ENCODE measurements at places on chromosomes 7 and 10.

GRCh38 chr7:11831156-11831735 lies 752 bp downstream of the THSD7A start:
- no peak for DNase-seq

GRCh38 chr7:125491137-125491536 lies 561.5 kb upstream of the POT1 start:
- no peak for DNase-seq

DNA sequence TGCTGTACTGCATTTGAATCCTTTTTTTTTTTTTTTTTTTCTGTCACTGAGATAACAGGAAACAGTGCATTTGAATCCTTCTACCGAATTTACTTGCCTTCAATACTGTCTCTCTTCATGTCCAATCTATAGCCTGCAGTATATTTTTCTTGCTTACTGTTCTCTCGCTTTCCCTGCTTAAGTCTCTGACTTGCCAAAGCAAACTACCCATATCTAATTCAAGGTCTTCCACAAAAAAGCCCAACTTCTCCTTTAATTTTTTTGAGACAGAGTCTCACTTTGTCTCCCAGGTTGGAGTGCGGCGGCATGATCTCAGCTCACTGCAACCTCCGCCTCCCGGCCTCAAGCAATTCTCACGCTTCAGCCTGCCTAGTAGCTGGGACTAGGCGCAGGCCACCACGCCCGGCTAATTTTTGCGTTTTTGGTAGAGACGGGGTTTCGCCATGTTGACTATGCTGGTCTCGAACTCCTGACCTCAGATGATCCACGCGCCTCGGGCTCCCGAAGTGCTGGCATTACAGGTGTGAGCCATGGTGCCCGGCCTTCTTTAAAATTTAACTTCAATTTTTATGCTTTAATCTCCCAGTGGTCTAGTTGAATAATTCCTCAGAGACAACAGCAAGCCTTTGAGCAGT lies 882 bp downstream of the PDCD11 start:
- DNase-seq = no peak

- DNase-seq = no peak
These were observed 478.6 kb downstream of the PLXNA4 start for GRCh38 chr7:132097550-132098134.

- no peak for DNase-seq
These were observed 72.7 kb upstream of the PRKG1 start for GRCh38 chr10:51001587-51001986.

- DNase-seq = no peak
These were observed 55.9 kb downstream of the PNLIPRP2 start for GRCh38 chr10:116676633-116677032.

DNA sequence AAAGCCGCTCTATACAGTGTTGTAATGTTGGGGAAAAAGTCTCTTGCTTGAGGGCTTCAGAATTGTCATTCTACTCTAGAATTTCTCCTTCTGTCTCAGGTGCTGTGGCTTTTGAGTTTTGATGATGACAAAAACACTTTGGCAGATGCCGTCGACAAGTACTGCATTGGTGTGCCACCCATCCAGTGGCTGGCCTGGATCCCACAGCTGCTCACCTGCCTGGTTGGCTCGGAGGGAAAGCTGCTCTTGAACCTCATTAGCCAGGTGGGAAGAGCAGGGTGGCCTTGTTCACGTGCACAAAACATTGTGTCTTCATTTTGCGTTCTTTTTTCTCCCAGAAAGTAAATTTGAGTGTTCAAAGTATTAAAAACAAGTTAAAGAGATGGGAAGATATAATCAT lies 112.0 kb downstream of the TRRAP start:
- DNase-seq = no peak

DNA sequence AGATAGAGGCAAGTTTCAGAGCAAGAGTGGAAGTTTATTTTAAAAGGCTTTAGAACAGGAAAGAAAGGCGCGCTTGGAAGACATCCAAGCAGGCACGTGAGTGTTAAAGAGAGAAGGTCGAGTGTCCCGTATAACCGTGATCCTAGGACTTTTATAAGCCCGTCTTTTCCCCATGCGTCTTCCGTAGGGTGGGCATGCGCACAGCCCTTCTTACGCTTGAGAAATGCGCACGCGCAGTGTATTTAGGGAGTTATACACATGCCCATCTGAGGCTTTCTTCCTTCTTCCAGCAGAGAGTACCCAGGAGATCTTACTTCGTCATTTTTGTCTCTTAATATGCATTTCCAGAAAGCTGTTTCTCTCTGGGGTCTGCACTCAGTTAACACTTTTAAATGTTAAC lies 52.4 kb downstream of the CALD1 start:
- DNase-seq = no peak

- no peak for DNase-seq
These were observed 71.3 kb downstream of the PFKFB3 start for GRCh38 chr10:6274040-6274439.

GRCh38 chr7:74362266-74362665 lies 73.1 kb downstream of the CLIP2 start:
- no peak for DNase-seq

DNA sequence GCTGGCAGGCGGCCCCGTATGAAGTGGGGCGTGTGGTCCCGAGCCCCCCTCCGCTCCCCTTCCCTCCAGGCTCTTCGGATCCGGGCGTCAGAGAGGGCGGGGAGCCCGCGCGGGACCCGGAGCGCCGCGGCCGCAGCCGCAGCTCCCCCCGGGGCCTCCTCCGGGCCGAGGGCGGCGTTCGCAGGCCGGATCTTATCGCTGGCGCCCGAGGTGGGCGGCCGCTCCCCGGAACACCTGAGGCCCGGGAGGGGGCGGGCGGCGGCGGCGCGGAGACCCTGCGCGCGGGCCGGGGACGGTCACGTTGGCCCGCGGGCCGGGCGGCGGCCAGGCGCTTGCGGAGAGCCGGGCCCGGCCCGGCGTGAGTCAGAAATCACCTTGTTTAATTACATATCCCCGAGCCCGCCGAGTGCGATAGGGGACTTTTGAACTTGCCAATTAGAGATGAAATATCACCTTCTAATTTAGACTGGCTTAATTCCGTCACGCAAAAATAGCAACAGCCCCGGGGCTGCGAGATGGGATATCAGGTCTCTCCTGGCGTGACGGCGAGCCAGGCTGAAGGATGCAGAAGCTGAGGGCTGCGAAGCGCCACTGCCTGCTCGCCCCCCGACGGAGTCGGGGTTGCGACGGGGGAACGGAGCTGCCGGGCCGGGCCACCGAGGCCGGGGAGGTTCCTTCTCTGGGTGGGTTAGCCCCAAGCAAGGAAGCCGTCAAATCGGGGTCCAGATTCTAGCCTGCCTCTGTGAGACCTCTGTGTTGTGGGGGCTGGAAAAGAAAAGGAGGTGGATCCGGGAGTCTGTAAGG lies 43.4 kb downstream of the LDB3 start:
- DNase-seq = no peak

- no peak for DNase-seq
These were observed 141.1 kb upstream of the CDK13 start for GRCh38 chr7:39808796-39809481.

- no peak for DNase-seq
These were observed 733.0 kb downstream of the CCSER2 start for GRCh38 chr10:85061401-85061800.

- DNase-seq = no peak
These were observed 159.1 kb downstream of the BAMBI start for GRCh38 chr10:28836435-28836743.

DNA sequence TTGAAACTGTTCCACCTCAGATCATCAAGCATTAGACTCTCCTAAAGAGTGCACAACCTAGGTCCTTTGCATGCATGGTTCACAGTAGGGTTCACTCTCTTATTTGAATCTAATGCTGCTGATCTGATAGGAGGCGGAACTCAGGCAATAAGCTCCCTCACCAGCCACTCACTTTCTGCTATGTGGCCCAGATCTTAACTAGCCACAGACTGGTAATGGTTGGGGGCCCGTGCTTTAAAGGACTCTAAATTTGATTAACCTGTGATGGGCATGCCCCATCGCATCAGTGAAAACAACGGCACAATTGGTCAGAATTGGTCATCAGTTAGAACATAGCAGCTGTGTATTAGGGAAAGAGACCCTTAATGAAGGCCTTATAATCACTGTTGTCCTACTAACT lies 753.7 kb upstream of the SORCS1 start:
- no peak for DNase-seq

DNA sequence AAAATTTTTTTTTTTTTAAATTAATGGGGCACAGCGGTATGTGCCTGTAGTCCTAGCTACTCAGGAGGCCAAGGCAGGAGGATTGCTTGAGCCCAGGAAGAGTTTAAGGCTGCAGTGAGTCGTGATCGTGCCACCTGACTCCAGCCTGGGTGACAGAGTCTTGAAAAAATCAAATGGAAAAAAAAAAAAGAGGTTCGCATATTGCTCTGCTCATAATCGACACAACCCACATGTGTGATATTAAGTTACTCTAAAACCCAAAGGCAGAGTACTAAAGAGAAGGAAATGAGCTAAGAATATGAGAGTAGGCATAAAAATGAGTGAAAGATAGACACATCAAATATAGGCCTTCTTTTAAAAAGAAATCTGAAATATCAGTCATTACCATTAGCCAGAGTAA lies 66.3 kb downstream of the IGF2BP3 start:
- DNase-seq = no peak

GRCh38 chr10:107157071-107157470 lies 7.4 kb downstream of the SORCS1 start:
- DNase-seq = no peak

DNA sequence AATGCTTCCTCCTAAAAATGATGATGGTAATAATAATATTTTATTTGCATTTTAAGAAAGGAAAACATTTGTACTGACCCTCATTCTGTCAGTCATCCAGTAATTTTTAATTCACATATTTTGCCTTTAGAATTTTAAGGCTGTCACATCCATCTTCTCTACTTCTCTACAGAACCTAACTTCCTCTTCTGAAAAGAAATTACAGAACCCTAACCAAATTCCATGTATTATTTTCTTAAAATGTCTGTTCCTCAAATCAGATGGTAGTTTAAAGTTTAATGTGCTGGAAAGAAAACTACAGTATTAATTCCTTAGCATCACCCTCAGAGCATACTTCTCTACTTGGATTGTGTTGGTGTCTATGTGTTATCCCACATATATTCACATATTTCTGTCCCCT lies 9.0 kb downstream of the PIK3CG start:
- DNase-seq = no peak

DNA sequence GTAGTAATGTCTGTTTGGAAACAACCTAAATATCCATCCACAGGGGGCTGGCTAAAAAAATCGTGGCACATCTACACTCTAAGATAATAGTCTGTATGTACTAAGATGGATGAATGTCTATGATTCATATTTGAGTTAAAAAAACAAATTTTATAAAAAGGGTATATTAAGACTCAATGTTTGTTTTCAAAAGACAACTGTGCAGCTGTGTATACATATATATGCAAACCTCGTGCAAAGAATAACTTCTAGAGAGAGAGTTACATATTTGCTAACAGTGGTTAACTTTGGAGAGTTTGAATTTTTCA lies 323.5 kb downstream of the PLXNA4 start:
- DNase-seq = no peak

GRCh38 chr7:72292794-72293193 lies 119.3 kb downstream of the CALN1 start:
- no peak for DNase-seq

- no peak for DNase-seq
These were observed 27.7 kb downstream of the SHOC2 start for GRCh38 chr10:110947061-110947595.

DNA sequence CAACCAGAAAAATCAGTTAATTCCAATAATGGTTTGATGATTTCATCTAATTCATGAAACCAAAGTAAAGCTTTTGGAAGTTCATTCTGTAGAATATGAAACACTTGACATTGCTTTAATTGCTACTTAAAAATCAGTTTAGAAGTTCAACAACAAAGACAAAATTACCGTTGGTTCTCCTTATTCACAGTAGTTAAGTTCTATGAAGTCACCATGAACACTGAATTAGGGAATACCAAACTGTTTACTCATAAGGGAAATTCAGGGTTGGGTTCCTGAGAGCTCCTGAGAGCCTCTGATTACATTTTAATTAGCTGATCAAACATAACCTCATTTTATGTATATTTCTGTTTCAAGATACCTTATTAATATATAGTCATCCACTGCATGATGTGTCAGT lies 46.2 kb downstream of the ZNF438 start:
- no peak for DNase-seq

- DNase-seq = peak; percentile 39
These were observed 86.2 kb upstream of the PPIF start for GRCh38 chr10:79260811-79261740.

GRCh38 chr7:158828133-158829020 lies 932 bp downstream of the ESYT2 start:
- DNase-seq = peak; percentile 23

DNA sequence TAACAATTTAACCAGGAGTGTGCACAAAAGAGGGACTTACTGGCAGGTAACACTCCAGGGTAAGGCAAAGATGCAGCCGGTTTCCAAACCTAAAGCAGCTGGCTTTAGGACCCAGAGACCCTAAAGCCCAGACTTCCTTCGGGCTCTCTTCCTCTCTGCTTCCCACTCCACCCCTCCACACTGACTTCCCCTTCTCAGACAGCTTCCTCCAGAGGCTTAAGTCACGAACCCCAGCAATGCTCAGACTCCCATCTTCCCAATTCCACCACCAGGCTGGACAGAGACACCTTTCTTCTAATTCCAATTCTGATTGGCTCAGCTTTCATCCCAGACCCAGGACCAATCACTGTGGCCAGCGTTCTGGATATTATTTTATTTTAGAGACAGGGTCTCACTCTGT lies 24.8 kb downstream of the STYXL1 start:
- no peak for DNase-seq

DNA sequence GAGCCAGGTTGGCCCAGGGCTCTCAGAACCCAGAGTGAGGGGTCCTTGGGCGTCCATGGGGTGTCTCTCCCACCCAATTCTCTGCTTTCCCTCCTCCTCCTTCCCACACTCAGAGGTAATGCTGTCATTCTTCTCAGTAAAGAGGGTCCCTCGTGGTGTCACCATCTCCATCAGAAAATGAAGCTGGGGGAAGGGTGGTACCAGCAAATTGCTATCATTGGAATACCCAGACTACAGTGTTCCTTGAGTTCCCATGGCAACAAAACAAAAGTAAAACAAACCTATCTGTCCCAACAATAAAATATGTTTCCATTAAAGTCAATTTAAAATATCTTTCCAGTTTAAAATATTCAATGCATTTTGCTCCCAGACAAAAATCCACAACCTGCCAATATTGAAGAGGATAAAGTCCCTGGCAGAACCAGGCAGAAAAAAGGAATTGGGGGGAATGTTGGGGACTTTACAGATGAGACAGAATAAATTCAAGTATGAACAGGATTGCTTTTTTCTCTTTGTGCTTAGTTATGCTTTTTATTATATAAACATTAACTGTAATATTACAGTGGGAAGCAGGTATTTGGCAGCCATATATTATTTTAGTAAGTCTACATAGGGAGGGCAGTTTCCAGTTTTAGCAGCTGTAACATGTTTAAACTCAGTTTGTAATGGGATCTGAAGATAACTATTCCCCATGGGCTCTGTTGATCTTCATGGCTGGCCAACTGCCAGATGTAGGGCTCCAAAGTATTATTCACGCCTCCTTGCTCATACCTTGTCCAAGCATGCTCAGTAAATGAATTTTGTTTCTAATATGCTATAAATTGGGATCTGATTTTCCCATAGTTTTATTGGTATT lies 182.1 kb downstream of the ARID5B start:
- DNase-seq = peak; percentile 42

All from NCI-H1092 (cell line).